ENCODE measurements at places on chromosomes 4 and X.

- DNase-seq: no peak
Observed at GRCh38 chrX:131477498-131477897, 66.4 kb upstream of the OR13H1 start.

DNA sequence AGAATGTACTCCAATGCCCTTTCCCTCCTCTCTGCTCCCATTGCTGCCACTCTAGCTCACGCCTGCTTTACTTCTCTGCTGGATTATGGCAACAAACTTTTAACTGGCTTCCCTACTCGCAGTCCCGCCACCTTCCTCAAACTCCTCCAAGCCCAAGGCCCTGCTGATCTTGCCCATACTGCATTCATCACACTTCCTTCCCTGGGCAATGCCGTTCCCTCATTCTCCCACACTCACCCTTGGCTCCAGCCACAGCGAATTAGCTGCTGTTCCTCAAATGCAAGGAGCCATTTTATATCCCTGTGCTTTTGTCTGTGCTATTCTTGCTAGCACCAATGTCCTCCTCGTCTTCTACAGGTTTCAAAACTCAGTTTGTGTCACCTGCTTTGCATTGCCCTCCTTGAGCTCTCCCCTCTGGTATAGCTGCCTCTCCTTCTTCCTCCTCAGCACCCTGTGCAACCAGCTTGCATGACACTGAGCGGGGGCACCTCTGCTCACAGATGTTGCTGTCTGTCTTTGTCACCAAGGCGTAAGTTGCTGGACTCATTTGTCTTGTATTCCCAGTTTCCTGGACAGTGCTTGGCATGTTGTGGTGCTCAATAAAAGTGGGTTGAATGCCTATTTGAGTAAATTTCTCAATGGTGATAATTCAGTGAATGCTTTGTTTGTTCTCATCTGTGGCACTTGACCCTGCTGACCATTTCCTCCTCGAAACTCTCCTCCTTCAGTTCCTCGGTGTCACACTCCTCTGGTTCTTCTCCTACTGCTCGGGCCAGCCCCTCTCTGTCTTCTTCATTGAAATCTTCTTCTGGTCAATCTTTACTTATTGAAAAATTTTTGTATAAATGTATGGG is 22.4 kb upstream of the MGST2 start:
- DNase-seq: no peak

DNA sequence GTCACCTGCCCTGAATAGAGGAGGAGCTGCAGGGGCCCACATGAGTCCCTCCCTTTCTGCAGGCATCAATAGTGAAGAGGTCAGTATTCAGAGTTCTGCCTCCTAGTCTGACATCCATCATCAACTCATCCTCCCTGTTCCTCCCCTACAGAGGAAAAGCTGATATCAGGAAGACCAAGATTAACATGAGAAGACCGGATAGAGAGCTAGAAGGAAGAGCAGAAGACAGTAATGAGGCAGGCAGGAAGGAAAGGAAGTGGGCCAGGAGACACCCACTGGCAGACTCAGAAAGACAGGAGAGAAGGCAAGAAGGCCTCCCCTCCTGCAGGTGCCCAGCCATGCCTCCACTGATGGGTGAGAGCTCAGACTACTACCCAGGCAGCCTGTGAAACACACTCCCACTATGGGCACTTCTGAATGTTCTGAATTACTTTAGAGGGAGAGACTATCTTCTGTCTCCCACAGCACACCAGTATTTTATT is 74.6 kb downstream of the CC2D2A start:
- no peak for DNase-seq

DNA sequence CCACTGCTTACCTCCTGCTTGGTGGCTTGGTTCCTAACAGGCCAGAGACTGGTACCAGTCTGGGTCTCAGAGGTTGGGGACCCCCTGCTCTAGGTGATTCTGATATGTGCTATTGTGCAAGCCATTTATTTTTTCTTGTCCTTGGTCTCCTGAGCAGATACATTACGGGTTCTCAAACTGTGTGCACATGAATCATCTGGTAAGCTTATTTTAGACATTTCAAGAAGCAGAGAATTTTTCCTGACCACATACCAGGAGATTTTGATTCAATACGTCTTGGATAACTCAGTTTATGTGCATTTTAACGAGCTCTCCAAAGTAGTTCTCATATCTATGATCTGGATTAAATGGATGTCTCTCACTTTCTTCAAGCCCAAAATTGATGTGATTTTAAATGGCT is 77.2 kb downstream of the FHIP1A start:
- no peak for DNase-seq

DNA sequence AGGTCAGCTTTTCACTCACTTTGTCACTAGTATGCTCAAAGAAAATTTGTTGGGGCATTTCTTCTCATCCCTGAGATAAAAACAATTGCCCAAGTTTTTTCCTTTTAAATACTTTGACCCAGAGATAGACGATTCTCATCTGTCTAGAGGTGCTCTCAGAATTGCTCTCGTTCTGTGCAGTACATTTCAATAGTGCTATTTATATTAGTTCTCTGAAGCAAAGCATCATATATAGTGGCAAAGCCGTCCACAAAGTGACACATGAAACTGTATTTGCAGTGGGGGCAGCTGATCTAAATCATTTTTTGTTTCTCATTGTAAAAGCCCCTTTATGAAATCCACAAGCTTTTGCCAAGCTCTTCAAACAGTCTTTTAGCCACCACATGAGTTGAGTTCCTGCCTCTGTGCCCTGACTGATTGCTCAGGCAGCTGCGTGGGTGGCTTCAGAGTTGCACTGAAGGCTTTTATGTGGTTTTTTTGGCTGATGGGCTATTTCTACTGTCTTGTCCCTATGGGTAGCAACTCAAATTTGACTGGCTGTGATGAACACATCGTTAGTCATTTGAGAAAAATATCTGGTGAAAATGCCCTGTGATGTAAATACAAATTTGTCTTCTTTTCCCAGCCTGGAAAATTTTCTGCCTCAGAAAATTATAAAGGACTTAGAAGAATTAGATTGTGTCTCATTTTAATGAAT is 119.1 kb upstream of the OTUD4 start:
- peak; percentile 8 for DNase-seq

- DNase-seq: no peak
Observed at GRCh38 chrX:29662759-29663503, 552.4 kb upstream of the MAGEB2 start.

All from stimulated activated CD8-positive, alpha-beta memory T cell treated with anti-CD3 and anti-CD28 coated beads, Interleukin-4, amount 100 ng/mL, for 1 hour (primary cell).